ENCODE measurements at places on chromosomes 5 and 9.

GRCh38 chr5:112386766-112387165, 32.3 kb downstream of the EPB41L4A start:
- DNase-seq: no peak

DNA sequence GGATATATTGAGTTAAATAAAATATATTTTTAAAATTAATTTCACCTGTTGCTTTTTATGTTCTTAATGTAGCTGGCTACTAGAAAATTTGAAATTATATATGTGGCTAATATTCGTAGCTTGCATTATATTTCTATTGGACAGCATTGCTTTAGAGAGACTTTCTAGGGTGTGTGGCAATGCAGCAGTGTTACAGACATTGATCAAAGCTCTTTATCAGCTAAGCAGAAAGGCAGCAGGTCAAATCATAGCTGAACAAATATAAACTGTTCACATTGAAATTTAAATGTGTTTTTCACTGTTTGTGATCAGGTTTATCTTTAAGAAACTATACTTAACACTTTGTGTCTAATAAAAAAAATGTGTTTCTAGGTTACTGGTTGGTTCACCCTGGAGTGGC, 52.6 kb downstream of the ITGA2 start:
- DNase-seq: no peak

GRCh38 chr5:123439709-123440108, 16.5 kb upstream of the CEP120 start:
- DNase-seq: no peak

DNA sequence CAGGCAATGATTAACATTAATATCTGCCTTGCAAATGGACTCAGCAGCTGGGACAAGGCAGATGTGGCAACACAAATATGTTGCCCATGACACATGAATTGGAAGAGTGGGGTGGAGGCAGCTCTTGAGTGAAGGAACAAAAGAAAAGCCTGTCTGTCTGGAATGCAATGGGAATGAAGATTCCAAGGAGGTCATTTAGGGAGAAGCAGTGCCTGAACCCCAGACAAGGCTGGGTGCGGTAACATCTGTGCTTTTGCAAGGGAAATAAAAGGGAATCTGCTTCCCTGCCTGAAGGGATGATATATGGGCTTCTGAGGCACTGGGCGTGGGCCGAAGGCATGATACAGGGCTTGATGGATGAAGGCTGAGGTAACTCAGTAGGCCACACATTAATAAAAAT, 94.1 kb upstream of the TRIM32 start:
- no peak for DNase-seq

DNA sequence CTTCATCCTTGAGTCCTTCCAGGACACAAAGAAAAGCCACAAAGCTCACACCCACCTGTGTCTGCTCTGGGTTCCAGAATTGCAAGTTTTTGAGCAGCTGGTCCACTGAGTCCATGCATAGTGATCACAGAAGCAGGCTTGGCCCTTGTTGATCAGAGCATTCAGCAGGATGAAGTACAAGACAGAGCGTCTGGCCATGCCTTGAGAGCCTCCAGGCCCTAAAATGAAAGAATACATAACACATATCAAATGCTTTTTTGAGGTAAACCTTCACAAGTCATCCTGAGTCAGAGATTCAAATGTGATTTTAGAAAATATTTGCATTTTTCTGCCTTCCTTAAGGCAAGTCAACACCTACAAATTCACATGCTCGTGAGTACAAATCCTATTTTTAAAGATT, 10.3 kb downstream of the C6 start:
- DNase-seq: no peak

DNA sequence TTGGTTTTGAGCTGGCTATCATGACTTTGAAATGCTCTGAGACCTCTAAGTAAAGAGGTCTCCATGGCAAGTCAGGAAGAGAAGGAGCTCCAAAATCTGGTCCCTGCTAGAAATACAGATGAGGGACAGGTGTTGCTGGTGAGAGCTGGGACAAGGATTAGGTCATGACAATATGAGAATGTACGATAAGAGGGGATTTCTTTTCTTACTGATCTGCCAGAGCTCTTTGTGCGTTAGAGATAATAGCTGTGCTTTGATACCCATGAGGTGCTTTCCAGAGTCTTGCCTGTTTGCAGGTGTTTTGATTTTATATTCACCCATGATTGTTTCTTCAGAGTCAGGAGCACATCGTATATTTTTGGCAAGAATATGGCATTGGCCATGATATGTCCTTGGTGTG, 56.5 kb downstream of the ANKRD33B start:
- DNase-seq: no peak

DNA sequence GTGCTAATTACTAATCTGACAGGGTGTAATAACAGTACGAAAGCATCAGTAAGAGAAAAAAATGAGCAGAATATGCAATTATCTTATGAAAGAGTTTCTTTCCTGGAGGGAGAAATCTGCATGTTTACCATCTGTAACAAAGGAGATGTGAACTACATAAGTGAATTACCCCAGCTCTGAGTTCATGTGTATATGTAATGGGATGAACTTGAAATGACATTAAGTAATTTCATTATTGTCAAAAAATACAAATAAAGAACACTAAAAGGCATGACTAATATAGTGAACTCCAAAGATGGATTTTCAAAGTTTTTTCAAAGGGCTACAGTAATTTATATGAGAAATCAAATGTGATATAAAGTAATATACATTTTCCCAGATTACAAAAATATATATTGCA, 944.0 kb downstream of the MAT2B start:
- no peak for DNase-seq

GRCh38 chr5:123262216-123262823, 160.9 kb downstream of the CEP120 start:
- no peak for DNase-seq

All from NCI-H526 (cell line).